ENCODE measurements at places on chromosomes 4 and X.

DNA sequence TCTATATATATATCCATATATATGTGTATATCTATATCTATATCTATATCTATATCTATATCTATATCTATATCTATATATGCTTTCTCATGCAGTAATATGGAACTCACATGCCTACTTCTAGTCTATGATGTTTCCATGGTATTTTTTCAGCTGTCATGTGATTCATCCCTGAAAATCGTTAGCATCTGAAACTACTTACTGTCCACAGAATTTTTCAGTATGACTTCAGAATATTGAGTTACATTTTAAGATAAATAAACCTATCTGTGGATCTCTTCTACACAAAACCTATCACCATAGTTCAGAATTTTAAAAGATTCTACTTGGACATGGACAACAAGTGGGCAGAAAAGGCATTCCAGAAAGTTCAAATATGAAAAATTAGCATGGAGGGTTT, 855.1 kb upstream of the INTU start:
- DNase-seq, result no peak

- DNase-seq, result no peak
These were observed 74.4 kb upstream of the EFNB1 start for GRCh38 chrX:68754406-68754805.

GRCh38 chrX:50168241-50168687, 32.5 kb downstream of the AKAP4 start:
- no peak for DNase-seq

GRCh38 chr4:24730256-24731001, 64.9 kb upstream of the SOD3 start:
- DNase-seq, result no peak

GRCh38 chr4:11469650-11470437, 41.1 kb upstream of the HS3ST1 start:
- no peak for DNase-seq

DNA sequence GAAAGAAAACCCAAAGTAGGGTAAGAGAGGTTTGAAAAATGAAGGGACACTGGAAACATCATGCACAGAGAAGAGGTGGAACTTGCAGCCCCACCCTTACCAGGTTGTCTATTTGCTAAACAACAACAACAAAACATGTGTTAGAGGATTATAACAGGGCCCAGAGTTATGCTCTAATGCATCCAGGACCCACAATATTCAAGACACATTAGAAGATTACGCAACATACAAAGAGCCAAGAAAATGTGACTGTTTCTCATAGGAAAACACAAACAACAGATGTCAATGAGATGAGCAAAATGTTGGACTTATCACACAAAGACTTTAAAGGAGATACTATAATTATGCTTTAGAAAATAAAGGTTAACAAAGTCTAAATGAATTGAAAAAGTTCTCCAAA, 128.5 kb downstream of the LRBA start:
- no peak for DNase-seq

GRCh38 chr4:145719752-145720624, 40.0 kb downstream of the C4orf51 start:
- no peak for DNase-seq

- DNase-seq, result peak; percentile 19
These were observed 275.5 kb downstream of the CFAP299 start for GRCh38 chr4:80610845-80611677.

- DNase-seq, result peak; percentile 33
These were observed 150.9 kb downstream of the SPRY1 start for GRCh38 chr4:123547216-123548165.

DNA sequence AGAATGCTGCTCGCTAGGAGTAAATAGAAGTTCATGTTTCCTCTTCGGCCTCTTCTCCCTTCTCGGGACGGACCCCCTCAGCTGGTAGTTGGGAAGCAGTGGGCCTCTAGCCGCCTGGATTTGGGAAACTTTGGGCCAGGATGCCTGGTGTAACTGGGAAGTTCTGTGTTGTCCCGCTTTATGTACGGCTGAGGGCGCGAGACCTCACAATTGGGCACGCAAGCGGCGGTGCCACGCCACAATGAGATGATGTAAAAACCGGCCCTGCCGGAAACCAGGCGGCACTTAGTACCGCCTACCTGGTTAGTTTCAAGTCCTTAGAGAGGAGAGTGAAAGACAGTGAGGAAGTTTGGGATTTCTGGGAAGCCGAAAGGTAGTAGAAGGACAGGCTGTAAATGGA, at the start of gene CT83:
Gene CT83 (minus strand): TSS at position 155 of the 400 bp plus-strand sequence. CDS start 120 bp downstream, at position 35.
- no peak for DNase-seq

DNA sequence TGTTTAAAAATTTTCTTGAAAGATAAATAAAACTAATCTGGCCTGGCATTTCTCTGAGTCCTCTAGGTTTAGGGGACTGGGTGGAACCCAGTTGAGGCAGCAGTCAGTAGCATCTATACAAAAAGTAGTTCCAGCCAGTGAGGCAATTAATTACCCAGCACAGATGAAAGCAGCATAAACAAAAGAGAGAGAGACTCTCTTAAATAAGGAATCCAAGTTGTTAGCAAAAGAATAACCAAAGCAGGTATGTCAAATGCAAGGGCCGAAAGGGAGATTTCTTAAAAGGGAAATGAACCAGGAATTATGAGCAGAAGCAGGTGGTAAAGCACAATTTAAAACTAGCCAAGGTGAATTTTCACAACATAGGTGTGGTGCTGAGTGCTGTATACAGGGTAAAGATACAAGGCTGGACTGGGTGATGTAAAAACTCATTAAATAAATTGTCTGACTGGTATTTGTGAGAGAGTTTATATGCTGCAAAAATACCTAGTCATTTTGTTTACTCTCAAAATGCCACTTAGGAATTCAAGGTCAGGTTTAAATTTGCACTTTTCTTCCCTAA, 94.6 kb upstream of the GALNT7 start:
- no peak for DNase-seq

DNA sequence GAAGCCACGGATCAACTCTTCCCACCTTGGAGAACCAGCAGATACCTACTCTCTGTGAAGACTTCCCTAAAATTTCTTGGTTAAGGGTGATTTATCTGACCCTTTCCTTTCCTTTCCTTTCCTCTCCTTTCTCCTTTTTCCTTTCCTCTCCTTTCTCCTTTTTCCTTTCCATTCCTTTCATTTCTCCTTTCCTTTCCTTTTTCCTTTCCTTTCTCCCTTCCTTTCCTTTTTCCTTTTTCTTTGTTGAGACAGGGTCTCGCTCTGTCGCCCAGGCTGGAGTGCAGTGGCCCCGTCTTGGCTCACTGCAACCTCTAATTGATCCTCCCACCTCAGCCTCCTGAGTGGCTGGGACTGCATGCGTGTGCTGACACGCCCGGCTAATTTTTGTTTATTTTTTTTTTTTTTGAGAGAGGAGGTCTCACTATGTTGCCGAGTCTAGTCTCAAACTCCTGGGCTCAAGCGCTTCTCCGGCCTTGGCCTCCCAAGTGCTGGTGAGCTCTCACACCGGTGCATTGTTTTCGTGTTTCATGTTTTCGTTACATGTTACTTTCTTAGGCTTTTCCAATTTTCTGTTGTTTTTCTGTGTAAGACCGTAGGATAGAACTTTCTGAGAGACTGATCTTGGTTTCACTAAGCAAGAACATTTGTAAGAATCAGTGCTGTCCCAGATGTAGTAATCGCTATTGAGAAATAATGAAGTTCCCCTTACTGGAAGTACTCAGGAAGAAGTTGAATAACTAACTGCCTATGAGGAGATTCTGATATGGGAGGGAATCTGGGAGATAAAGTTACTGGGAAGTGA, 2.0 kb downstream of the TMEM165 start:
- no peak for DNase-seq

GRCh38 chrX:10198254-10198653, 41.5 kb downstream of the CLCN4 start:
- DNase-seq, result no peak

- DNase-seq, result no peak
These were observed 179.9 kb downstream of the KIT start for GRCh38 chr4:54837576-54838140.

GRCh38 chr4:173370130-173370476, 651 bp upstream of the SAP30 start:
- DNase-seq, result no peak

DNA sequence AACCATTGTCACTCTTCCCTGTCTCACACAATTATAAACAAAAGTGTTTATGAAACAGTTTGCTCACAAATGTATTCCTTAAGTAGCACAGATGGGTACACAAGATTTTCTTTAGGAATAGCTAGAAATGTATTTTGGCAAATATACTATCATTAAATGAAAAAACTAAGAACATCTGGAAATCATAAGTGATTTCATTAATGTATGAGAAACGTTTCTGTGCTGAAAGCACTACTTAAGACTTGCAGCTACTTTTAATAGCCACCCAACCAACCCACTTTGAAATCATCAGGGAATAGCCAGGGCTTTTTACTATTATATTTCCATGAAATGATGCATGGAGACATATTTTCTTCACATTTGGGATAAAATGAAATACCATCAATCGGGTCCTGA, 62.3 kb upstream of the NAP1L5 start:
- DNase-seq, result no peak

DNA sequence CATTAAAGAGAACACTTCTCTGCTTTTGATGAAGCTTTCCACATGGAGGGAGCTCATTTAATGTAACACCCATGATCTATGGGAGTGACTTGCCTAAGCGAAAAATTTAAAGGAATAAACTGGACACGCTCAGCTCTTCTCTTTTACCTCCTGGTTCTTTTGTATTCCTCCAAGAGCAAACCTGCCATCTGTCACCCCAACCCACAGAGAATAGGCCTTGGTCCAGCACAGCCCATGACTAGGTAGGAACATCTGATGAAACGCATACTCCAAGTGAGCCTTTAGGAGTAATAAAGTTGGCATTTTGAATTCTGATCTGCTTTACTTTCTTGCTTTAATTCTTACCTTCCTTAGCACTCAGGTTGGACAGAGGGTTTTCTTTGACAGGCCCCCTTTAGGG, 389.0 kb downstream of the HNRNPD start:
- no peak for DNase-seq

- DNase-seq, result no peak
These were observed 391.2 kb downstream of the SLITRK2 start for GRCh38 chrX:146208821-146209220.

DNA sequence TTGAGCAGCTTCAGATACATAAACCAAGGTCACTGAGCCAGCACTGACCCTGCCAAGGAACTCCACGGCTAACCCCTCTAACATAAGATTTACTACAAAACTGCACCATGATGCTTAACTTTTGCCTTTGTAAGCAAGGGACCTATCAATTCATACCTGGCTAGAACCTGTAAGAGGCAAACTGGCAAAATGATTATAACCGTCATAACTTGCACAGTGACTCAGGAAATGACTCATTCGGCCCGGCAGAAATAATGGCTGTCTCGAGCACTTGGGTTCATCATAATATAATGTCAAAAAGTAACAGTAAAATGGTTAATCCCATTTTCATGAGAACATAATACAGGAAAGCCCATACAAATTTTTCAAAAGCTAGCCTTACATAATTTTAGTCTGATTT, 17.2 kb downstream of the RASGEF1B start:
- no peak for DNase-seq

- no peak for DNase-seq
These were observed 77.2 kb downstream of the SNX25 start for GRCh38 chr4:185286571-185286970.

DNA sequence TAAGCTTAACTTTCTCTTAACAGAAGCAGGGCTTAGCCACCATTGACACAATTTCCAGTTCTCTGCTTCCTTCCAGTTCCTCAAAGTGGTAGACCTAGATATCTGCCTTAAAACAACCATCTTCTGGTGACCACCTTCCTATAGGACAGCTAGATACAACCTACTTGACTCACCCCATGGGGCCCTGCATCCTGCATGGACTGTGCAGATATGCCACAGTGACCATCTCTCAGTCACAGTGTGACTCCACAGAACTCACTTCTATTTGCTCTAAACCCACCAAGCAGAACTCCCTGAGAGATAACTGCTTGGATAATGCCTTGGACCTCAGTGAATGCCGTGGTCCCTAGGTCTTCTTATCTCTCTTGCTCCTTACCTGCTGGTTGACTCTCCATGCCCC, 621.6 kb downstream of the IQCM start:
- DNase-seq, result no peak

DNA sequence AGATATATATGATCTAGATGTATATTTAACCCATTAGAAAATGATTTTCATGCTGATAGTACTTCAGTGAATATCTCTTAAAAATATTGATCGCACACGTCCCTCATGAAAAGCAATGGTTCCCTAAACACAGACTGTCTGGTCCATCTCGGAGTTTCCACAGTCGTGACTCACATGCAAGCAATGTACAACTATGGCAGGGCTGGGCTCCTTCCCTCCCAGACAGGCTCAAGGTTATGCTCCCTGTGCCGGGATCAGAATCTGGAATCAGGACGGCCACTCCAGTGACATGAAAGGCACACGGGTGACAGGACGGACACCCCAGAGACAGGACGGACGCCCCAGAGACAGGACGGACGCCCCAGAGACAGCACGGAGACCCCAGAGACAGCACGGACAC, 40.2 kb upstream of the PPP2R3B start:
- no peak for DNase-seq

DNA sequence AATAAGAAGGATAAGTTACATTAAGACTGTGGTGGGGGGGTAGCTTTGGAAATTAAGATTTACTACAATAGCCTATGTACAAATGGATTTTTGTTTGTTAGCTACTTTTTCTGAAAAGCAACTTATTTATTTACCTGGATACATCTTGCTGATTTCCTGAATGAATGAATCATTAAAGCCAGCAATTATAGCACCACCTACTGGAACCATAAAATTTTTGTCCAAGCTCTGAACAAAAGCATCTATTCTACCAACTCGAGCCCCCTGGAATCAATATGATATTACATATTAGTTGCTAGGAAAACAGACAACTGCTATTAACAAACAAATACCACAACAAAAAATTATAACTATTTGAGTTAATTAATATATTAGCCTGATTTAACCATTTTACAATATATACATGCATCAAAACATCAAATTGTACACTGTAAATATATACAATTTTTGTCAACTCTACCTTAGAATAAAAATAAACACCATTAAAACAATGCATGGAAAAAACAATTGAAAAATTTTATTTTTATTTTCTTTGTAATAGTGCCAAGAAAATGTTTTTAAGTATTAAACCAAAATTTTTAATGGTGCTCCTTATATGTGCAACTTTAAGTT, 15.3 kb downstream of the SEPSECS start:
- no peak for DNase-seq

Measured in NCI-H1105 (cell line).